ENCODE measurements at places on chromosomes 16 and 17.

DNA sequence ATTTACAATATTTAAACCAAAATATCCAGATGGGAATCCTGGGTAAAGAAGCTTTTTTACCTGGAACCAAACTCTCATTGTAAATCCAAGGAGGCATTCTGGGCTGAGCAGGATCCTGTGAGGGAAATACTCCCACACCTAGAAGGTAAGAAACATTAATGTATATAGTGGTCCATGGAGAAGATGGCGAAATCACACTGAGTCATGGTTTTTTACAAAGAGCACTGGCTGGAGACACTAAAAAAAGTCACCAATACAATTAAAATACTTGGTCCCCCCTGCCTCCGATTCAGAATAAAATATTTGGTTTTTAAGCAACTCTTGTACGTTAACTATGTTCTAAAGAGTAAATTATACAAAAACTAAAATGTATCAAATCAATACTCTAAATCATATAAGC lies 32.9 kb downstream of the SYNRG start:
- no peaks in the 10 kb centered on the region for H3K4me1 ChIP-seq
- no peak for DNase-seq

DNA sequence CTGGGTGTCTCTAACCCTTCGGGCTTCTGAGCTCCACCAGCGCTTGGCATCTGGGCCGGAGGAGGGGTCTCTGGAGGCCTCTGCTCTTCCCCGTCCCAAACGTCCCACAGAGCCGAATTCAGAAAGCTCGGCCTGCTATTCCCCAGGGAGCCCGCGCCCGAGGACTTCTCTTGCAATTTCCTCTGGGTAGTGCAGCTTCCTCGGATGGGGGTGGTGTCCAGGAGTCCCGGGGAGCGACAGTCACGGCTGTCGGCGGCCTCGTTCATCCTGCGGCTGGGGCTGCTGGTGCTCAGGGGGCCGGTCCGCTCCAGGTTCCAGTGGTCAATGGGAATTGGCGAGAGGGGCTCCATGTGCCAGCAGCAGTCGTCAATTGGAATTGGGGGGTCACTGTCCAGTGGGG lies 11.8 kb upstream of the NLRC3 start:
- no peak overlapping the region for H3K4me3 ChIP-seq
- H3K4me1 ChIP-seq: no peaks in the 10 kb centered on the region
- no peak for DNase-seq
- no peaks in the 10 kb centered on the region for H3K27me3 ChIP-seq
- H3K36me3 ChIP-seq: no peaks in the 10 kb centered on the region

GRCh38 chr17:364308-364707 lies 11.7 kb upstream of the RPH3AL start:
- H3K36me3 ChIP-seq: no peaks in the 10 kb centered on the region
- H3K4me3 ChIP-seq: no peak overlapping the region
- H3K27me3 ChIP-seq: peaks cover 5% of the 10 kb centered on the region
- H3K27ac ChIP-seq: no peak overlapping the region
- H3K4me1 ChIP-seq: no peaks in the 10 kb centered on the region
- DNase-seq: no peak

DNA sequence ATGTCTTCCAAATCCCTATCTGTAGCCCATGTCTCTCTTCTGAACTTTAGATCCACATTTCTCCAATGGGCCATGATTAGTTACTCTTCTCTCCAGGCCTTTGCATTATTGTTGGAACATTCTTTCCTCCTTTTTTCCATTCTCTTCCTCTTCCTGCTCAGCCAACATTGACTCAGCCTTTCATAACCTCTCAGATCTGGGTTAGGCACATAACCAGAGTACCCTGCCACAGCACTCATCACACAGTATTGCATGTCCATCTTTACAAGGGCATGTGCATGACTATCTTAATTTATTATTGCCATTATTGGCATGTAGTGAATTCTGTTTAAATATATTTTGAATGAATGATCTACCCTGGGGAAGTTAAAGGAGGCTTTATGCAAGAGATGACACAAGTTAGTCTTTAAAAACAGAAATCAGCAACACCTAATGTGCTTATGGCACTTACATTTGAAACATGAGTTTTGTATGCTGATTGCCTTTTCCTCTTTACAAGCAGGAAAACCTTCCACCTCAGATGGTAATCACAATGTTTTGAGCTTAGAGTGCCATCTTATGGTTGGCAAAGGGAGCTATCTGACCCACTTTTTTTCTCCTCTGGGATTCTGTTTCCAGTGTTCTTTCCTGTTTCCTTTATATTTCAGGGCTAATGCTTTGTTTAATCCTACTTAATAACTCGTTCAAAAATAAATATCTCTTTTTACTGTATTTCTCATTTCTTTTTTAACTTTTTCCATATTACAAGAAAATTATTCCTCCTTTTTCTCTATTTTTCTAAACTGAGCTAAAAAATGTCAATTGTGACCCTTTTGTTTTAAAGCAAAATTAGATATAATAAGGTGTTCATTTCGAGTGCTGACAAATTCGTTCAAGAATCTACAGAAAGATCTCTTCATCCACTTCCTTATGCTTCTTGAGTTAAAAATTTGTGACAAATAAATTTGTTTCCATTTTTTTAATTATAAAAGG lies 151.0 kb upstream of the RBL2 start:
- DNase-seq: peak; percentile 8
- no peaks in the 10 kb centered on the region for H3K27me3 ChIP-seq
- no peak overlapping the region for H3K27ac ChIP-seq
- no peak overlapping the region for H3K4me3 ChIP-seq
- peaks cover 36% of the 10 kb centered on the region for H3K36me3 ChIP-seq

Data from astrocyte (in vitro differentiated cells and primary cell).